ENCODE measurements at places on chromosomes 16 and 17.

GRCh38 chr16:82133798-82134197, 36.2 kb downstream of the MPHOSPH6 start:
- peak; percentile 5 for DNase-seq

DNA sequence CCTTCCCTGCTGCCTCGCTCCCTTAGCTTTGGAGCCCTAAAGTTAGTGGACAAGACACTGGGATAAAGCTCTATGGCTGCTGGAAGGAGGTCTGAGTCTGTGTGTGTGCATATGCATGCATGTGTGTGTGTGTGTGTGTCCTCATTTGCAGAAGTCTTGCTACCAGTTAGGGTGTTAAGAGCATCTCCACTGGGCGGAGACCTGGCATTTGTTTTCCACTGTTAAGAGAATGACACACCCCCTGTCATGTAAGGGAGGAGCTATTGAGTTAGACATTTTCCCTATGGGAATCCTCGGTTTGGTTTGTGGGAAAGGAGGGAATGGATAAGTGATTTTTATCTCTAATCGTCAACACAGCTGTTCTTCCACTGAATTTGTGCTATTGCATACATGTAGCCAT, 24.8 kb upstream of the ARHGAP23 start:
- DNase-seq = no peak

DNA sequence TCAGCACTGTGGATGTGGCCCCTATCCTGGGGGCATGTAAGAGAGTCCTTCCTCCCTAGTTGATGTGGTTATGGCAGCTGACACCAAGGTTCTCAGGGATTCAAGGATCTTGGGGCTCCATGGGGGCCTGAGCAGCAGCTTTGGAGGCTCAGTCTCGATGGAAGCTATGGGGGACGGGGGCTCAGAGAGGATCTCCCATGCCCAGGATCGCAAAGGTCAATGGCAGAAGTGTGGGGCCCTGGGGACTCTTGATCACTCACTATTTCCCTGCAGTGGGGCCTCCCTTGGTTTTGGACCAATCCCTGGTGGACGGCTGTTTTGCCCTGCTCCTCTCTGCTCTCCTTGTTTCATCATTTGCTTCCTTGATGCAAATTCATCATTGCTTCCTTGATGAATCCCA, 885.9 kb downstream of the CDH8 start:
- no peak for DNase-seq

DNA sequence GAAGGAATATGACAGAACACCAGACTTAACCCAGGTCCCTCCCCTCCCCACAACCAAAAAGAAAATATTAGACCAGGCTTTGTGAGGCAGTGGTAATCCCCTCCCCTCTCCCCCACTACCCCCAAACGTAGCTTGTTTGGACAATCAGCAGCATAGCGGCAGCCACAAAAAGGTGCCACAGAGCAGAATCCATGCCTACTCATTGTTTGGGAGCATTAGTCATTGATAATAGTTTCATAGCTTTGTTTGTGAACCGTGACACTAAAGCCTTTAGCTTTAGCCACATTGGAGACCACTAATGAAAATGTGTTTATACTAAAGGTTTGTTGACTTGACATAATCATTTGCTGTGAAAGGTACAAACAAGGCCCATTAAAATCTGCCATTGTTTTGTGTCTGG, 65.1 kb downstream of the NUP93 start:
- no peak for DNase-seq

DNA sequence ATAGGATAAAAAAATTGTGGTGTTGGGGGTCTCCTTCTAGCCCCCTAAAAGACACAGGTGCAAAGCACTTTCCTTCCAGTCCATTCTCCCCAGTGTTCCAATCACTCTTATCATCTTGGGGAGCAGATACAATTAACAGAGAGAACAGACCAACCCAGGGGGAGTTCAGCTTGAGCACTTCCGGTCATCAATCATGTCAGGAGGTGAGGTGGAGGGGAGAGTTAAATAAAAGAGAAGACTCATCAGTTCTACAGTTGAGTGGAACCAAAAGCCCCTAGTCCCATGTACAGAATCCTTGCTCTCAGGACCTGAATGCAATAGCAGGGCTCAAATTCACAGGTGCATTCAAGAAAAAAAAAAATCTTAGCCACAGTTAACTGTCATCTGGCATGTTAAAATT, 122.3 kb downstream of the DYNLRB2 start:
- DNase-seq = no peak

GRCh38 chr17:81373536-81374160, 21.6 kb upstream of the BAHCC1 start:
- no peak for DNase-seq

DNA sequence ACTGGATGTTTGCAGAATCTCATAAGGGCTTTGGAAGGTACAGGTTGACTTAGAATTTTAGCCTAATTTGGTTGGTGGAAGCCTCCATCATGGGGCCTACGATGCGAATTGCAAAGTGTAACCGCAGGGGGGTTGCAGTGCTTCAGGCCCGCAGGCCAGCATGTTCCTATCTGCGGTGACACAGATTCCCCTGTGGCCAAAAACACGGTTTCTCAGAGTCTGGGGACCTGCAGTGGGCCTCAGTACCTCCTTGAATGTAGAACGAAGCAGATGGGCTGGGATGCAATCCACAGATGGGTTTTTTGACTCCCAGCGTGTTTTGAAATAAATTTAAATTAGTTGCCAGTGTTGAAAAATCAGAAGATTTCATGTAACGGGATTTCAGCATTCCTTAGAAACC, 34.7 kb downstream of the KIAA0513 start:
- DNase-seq = no peak

GRCh38 chr16:9307446-9307845, 216.0 kb downstream of the HAPSTR1 start:
- DNase-seq = no peak

DNA sequence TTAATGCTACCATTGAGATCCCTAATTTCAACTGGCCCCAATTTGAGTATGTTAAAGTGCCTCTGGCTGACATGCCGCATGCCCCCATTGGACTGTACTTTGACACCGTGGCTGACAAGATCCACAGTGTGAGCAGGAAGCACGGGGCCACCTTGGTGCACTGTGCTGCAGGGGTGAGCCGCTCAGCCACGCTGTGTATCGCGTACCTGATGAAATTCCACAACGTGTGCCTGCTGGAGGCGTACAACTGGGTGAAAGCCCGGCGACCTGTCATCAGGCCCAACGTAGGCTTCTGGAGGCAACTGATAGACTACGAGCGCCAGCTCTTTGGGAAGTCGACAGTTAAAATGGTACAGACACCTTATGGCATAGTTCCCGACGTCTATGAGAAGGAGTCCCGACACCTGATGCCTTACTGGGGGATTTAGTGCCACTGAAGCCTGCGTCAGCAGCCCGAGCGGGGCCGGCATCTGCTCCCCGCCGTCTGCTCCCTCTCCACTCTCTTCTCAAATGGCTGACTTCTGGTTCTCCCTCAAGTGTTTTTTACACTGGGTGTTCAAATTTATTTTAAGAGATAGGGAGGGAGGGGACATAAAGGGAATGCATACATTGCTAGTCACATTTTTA, 22.9 kb downstream of the DUSP14 start:
- DNase-seq = no peak

GRCh38 chr17:36593656-36594316, 2.1 kb downstream of the DHRS11 start:
- DNase-seq = no peak

GRCh38 chr17:33531311-33531710, 238.2 kb upstream of the ASIC2 start:
- DNase-seq = no peak

DNA sequence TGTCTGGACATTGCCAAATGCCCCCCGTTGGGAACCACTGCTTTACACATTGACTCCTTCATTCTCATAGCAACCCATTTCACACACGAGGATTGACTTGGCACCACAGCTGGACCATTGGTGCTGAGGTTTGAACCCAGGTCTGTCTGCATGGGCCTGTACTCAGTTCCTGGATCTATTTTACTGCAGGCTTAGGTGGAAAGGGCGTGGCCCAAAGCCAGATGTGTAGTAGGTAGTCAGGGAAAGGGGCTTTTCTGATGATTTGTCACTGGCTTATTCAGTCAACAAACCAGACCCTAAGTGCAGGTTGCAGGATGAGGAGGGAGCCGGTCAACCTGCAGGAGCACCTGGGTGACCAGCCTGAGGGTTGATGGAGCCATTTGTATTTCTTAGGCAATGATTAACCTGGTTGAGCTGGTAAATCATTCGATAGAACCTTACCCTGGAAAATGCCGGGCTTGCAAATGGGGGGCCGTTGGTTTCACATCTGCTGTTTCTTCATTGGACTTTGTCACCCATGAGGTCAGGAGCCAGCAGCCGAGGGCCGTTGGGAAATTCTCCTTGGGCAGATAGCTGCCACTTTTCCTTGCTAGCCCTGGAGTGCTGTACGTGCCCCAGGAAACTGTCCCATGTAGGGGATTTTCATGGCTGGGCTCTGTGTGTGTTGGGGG, 104.4 kb downstream of the CMIP start:
- no peak for DNase-seq

GRCh38 chr16:29840240-29840639, 20.0 kb downstream of the MVP start:
- no peak for DNase-seq

DNA sequence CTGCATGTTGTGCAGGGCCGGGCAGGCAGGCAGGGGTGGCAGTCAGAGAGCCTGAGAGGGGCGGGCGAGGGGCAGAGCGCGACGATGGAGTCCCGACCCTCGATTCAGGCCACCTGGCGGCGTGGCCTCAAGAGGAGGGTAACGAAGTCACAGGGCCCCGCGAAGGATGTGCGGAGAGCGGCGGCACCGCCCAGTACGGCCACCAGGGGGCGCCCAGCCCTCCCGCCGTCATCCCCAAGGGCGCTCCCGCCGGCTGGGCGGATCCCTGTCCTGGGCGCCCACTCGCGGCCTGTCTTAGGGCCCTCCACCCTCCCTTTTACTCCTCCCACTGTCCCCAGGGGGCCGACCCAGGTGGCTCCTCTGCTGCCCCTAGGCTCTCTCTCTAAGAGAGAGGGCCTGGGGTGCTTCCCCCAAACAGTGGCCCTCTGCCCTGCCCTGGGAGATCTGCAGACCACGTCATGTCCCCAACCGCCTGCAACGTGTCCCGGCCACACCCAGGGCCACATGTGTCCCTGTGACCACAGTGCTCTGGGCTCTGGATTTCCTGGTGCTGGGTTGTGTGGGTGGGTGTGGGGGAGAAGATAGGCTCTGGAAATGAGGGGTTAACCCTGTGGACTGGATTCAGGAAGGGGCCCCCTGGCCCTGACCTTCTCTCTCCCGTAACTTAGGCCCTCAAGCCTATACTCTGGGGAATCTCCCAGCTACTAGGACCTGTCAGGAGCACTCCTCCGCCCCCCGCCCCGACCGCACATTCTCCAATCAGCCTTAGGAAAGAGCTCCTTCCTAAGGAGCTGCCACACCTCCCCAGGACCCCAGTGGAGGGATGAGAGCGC, 5.9 kb downstream of the DPEP2 start:
- peak; percentile 84 for DNase-seq

DNA sequence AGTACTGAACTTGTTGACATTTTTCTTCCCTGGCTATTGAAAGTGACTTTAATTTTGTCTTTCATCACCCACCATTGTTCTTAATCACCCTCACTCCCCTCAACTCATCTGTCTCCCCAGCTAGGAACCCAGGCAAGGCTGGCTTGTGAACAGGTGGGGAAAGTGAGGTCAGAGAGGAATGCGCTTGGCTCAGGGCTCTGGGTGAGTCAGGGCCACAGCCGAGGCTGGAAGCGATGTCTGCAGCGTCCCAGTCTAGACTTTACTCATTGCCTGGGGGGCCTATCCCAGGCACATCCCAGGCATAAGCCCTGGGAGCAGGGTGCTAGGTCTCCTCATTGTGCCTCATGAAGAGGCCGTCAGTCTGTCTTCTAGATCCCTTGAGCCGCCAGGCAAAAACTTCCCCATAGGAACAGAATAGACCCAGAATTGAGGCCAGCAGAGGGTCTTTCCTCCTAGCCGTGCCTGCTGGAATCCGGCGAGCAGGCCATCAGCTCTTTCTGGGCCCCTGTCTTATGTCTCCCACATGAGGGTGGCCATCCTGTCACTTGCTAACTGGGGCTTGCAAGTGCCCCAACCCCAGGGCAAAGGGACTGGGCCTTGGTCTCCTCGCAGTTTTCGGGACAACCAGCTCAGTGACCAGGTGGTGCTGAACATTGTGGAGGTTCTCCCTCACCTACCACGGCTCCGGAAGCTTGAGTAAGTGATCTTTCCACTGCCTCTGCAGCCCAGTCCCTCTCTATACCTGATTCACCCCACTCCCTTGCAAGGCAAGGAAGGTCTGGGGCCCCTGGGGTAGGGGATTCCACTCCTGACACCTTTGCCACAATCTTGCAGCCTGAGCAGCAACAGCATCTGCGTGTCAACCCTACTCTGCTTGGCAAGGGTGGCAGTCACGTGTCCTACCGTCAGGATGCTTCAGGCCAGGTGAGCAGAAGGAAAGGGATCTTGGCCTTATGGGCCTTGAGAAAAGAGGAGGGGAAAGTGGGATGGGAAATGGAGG, 40.1 kb downstream of the NLRC5 start:
- DNase-seq = peak; percentile 37

DNA sequence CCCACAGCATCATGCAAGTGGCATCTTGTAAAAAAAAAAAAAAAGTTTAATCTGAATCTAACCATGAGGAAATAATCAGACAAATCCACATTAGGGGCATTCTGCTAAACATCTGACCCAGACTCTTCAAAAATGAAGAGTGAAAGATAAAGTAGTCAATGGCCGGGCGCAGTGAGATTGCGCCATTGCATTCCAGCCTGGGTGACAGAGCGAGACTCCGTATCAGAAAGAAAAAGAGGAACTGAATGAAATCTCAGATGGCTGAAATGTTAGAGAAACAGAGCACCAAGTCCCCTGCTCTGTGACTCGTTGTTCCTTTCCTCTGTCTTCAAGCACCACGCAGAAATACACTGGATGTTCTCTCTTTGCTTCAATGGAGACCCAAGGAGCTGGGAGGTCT, 12.7 kb upstream of the RNF135 start:
- DNase-seq = no peak

GRCh38 chr16:27238016-27238587, 30.5 kb downstream of the NSMCE1 start:
- DNase-seq = no peak

GRCh38 chr16:11234884-11235702, 20.9 kb downstream of the SOCS1 start:
- no peak for DNase-seq

DNA sequence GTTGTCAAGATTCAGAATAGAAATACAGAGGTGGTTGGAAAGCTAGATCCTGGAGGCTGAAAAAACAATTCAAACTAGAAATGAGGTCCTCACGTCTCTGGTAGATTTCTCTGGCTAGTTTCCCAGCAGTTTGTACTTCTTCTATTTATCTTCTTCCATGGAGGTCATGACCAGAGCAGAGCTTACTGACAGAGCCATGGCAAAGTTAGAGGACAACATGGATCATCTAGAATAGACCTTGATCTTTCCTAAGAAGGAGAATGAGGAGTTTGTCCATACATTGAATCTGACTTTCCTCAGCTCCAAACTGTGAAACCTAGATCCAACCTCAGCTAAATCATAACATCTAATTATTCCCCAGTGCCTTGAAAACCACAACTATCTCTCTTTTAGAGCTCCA, 900.8 kb upstream of the GOT2 start:
- no peak for DNase-seq
